ENCODE measurements at places on chromosomes 6 and 20. TPM values are rescaled to one million over a fixed set of nuclear protein-coding genes. Genes with fewer than 3 reads are reported as not detected.

Gene RALGAPA2
- polyA plus RNA-seq: 3.6 TPM

GRCh38 chr6:159110748-159111147, 58.5 kb upstream of the FNDC1 start:
- DNase-seq: no peak

Gene HAO1
- polyA plus RNA-seq: not detected

Gene MATN4
- not detected for polyA plus RNA-seq

- DNase-seq: no peak
Measured at GRCh38 chr6:113052506-113052905, 705.4 kb downstream of the RFPL4B start.

- DNase-seq: no peak
Measured at GRCh38 chr20:16553684-16554083, 19.6 kb downstream of the KIF16B start.

GRCh38 chr6:20237677-20238460, 25.6 kb upstream of the MBOAT1 start:
- DNase-seq: no peak

GRCh38 chr20:52382933-52383332, 191.4 kb upstream of the ZFP64 start:
- no peak for DNase-seq

GRCh38 chr6:83593395-83593785, 81.1 kb downstream of the PRSS35 start:
- no peak for DNase-seq

Gene BFSP1
- not detected for polyA plus RNA-seq

Gene MAS1
- not detected for polyA plus RNA-seq

- DNase-seq: no peak
Measured at GRCh38 chr20:59013959-59014608, 5.1 kb upstream of the TUBB1 start.

DNA sequence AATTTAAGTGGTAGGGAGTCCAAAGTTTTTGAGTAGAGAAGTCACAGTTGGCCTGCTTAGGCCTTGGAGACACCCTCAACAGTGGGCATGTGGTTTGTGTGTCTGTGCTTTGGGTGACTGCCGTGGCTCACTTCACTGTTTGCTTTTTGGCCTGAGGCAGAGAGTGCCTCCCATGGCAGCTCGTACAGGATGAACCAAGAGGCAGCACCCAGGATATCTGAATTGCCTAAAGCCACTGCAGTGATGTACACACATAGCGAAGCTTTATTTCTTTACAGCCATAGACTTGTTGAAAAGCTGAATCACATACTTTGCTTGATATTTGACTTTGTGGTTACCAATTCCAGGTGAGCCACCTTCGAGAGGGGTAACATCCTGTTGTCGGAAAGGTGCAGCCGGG, 21.6 kb downstream of the RREB1 start:
- no peak for DNase-seq

GRCh38 chr6:169490830-169491229, 211.0 kb downstream of the WDR27 start:
- no peak for DNase-seq

Gene SPAG4
- polyA plus RNA-seq: 0.72 TPM

DNA sequence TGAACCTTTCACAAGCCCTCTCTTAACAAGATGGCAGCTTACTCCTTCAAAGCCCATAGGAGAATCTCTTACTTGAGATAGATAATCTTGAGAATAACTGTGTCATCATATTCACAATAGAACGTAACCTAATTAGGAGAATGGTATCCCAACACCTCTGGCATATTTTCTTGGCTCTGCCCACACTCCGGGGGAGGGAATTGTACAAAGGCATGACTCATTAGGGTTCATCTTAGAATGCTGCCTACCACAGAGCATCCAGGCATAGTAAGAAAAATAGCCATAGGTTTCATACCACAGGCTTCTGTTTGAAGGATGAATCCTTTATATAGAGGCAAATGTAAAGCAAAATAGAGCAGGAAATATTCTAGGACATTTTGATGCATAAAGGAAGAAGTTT, 1100.6 kb upstream of the CITED2 start:
- DNase-seq: no peak

GRCh38 chr20:32558526-32558925, 26.6 kb downstream of the NOL4L start:
- DNase-seq: no peak

DNA sequence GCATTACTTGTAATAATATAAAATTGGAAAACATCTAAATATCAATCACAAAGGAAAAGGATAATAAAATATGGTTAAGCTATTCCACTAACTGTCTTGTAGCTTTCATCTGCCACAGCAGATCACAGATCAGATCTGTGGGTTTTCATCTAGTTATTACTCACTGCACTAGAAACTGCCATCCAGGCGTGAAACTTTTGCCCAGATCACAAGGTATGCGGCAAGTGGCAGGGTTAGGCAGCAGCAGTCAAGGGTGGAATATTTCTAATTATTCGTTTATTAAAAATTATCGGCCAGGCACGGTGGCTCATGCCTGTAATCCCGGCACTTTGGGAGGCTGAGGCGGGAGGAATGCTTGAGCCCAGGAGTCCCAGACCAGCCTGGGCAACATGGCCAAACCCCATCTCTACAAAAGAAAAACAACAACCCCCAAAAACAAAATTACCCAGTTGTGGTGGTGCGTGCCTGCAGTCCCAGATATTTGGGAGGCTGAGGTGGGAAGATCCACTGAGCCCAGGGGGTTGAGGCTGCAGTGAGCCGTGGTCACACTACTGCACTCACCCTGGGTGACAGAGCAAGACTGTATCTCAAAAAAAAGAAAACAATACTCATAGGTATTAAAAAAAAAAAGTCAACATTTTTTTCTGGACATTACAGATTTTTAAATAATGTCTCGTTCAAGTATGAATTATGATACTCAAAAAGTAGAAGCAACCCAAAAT, 32.1 kb downstream of the BEND3 start:
- DNase-seq: no peak

DNA sequence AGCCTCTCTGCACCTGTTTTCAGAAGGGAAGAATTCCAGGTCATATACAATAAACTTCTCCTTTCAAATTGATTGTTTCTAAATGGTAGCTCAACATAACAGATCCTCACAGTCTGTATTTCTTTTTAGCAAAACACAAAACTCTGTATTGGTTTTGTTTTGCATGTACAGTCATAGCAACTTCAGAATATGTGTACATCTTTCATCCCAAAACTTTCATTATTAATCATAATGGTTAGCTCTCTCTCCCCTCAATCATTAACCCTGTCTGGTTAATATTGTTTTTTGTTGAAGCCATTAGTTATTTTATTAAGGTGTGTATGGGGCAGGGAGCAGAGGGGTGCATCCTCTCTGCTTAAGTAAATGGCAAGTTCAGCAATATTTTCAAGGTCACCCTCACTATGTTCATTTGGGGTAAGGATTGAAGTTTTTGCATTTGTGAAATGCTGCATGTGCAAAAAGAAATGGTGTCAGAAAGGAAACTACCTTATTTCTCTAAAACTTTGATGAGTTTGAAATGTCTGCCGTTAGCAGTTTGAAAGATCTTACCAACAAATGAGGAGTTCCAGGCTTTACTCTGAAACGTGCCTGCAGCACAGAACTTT, 136.8 kb upstream of the BTBD3 start:
- no peak for DNase-seq

- DNase-seq: no peak
Measured at GRCh38 chr20:18742841-18743240, 70.7 kb upstream of the SCP2D1 start.

Gene PAX1
- polyA plus RNA-seq: not detected

DNA sequence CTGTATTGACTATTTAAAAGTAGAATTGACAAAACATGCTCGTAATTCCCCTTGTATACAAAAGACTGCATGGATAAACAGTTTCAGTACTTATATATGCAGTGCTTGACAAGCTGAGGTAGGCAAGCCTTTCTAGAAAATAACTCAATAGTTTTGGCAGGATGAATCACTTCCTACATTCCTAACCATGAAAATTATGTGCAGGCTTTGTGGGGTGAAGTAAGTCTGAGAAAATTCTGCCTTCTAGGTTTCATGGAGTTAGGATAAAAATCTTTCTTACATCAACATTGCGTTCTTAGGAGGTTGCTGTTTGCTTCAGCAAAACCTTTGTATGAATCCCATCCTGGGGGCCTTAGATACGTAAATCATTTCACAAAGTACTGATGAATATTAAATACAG, 801.4 kb upstream of the EYS start:
- no peak for DNase-seq

- no peak for DNase-seq
Measured at GRCh38 chr20:51613580-51613979, 71.1 kb upstream of the NFATC2 start.

DNA sequence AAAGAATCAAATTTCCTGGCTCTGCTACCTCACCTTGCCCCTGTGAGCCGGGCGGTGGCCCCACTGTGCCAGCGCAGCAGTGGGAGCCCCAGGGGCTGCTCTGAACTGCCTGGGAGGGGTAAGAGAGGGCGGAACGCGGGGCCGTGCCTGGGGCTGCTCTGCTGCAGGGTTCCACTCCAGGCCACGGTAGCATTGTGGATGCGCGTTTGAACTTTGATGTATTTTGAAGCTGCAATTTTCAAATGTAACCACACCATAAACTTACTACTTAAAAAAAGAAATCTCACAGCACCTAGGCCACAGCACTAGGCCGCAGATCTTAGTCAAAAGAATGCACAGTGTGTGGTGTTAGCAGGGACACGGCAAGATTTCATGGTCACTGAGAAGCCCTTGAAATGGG, 57.5 kb downstream of the PRDM1 start:
- DNase-seq: no peak

- no peak for DNase-seq
Measured at GRCh38 chr6:42255050-42255449, 37.4 kb upstream of the MRPS10 start.

- peak; percentile 65 for DNase-seq
Measured at GRCh38 chr6:33700391-33701050, 11.0 kb downstream of the UQCC2 start.

DNA sequence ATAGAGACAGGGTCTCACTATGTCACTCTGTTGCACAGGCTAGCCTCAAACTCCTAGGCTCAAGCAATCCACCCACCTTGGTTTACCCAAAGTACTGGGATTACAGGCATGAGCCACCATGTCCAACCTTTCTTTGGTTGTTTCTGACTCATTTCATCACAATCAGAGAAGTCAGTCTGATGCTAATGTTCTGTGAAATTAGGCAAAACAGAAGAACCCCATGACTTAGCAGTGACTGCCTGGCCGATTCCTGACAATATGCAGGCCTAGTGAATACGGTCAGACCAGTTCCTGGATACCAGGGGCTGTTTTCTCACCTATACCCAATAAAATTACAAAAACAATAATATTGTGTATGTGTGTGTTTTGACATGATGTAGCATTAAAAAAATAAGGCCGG, 58.8 kb upstream of the BTN3A2 start:
- DNase-seq: no peak

GRCh38 chr6:12635813-12636212, 80.8 kb upstream of the PHACTR1 start:
- DNase-seq: no peak

DNA sequence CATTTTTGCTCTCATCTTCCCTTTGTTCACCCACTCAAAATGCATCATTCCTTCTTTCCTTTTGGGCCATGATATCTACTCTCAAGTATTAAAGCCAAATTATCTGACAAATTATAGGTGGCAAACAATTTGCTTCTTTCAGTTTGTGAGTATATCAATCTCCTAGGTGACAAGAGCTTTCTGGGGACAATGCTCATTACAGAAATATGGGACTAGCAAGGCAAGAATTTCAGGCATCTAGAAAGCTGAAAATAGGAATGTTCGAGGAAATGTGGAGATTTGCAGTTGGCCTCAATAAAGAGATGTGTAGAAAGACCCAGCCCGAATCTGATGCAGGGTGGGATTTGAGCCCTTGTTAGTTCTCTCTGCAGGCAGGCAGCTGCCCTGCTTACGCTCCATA, 71.8 kb downstream of the ALDH8A1 start:
- no peak for DNase-seq

DNA sequence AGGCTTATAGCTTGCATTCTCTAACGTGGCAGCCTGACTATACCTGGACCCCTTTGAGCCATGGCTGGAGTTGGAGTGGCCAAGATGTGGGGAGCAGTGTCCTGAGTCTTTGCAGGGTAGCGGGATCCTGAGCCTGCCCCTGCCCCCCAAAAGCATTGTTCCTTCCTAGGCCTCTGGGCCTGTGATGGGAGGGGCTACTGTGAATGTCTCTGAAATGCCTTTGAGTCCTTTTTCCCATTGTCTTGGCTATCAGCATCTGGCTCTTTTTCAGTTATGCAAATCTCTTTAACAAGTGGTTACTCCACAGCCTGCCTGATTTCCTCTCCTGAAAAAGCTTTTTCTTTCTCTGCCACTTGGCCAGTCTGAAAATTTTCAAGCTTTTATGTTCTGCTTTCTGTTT, 17.0 kb upstream of the PRL start:
- no peak for DNase-seq

Gene KHDC1L
- polyA plus RNA-seq: not detected

DNA sequence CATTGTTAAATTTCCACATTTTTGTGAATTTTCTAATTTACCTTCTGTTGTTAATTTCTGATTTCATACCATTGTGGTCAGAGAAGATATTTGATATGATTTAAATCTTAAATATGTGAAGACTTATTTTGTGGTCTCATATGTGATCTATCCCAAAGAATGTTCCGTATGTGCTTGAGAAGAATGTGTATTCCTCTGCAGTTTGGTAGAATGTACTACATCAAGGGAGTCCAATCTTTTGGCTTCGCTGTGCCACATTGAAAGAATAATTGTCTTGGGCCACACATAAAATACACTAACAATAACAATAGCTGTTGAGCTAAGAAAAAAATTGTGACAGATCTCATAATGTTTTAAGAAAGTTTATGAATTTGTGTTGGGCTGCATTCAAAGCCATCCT, 176.2 kb upstream of the PRND start:
- no peak for DNase-seq

- DNase-seq: no peak
Measured at GRCh38 chr6:52560462-52560861, 16.4 kb downstream of the TRAM2 start.

GRCh38 chr6:25617997-25618396, 34.0 kb upstream of the SCGN start:
- no peak for DNase-seq

- DNase-seq: no peak
Measured at GRCh38 chr6:148085631-148086331, 256.9 kb upstream of the SASH1 start.

DNA sequence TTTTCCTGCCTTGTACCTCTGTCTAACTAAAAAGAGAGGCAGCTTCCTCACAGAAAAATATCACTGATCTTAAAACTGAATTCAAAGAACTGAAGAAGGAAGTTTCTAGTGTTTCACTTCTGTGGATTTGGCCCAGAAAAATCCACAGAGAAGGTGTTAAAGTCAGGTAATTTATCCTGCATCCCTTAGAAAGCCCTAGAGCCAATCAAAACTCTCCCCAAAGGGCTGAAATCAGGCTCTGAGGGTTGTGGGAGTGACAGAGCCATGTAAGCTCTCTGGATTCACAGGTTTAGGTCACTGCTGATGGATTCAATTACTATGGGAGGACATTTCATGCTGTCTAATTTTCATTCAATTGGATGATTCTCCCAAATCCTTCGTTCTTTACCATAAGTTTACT, 152.3 kb downstream of the OR2B2 start:
- DNase-seq: no peak
